ENCODE measurements at places on chromosomes 5 and 9. TPM values are rescaled to one million over a fixed set of nuclear protein-coding genes. Genes with fewer than 3 reads are reported as not detected.

GRCh38 chr5:10366310-10367272, 13.1 kb downstream of the MARCHF6 start:
- no peaks in the 10 kb centered on the region for H3K27me3 ChIP-seq
- no peaks in the 10 kb centered on the region for H3K36me3 ChIP-seq
- no peak for DNase-seq
- no peaks in the 10 kb centered on the region for H3K4me1 ChIP-seq
- no peak overlapping the region for H3K27ac ChIP-seq

CCL27 gene
- total RNA-seq: not detected

DNA sequence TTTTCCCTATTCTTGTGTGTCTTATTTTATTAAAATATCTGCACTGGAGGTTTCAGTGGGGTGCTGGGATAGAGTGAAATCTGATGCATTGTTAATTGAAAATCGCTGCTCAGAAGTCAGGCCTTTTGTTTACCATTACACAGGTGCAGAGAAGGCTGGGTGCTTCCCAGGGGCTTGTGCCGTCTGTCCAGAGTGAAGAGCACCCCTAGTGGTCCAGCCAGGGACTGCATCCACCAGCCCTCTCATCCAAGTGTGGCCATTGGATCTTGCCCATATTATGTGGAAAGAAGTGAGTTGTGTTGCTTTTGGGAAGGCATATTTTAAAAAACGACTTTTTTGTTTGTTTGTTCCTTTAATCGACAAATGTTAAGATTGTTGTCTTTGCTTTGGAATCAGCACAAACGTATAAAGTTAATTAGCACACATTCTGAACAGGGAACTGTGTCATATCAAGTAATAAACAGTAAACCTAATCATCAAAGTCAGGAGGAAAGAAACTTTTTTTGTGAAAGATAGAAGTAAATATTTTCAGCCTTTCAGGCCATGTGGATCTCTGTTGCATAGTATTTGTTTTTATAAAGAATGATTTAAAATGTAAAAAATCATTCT, 315.6 kb downstream of the MTRR start:
- H3K4me1 ChIP-seq: no peaks in the 10 kb centered on the region
- no peaks in the 10 kb centered on the region for H3K36me3 ChIP-seq
- peak; percentile 50 for DNase-seq
- H3K27ac ChIP-seq: no peak overlapping the region
- H3K27me3 ChIP-seq: no peaks in the 10 kb centered on the region
- no peak overlapping the region for H3K4me3 ChIP-seq

GRCh38 chr9:75666856-75667554, 223.5 kb upstream of the PCSK5 start:
- H3K27me3 ChIP-seq: no peaks in the 10 kb centered on the region
- H3K4me1 ChIP-seq: no peaks in the 10 kb centered on the region
- no peak overlapping the region for H3K4me3 ChIP-seq
- H3K27ac ChIP-seq: no peak overlapping the region
- no peaks in the 10 kb centered on the region for H3K36me3 ChIP-seq

PPP3R2 gene
- not detected for total RNA-seq

GRCh38 chr5:56319526-56320181, 86.5 kb upstream of the ANKRD55 start:
- DNase-seq: no peak
- H3K27me3 ChIP-seq: no peaks in the 10 kb centered on the region
- H3K4me3 ChIP-seq: no peak overlapping the region
- no peaks in the 10 kb centered on the region for H3K4me1 ChIP-seq

GRCh38 chr5:36442796-36443195, 141.1 kb upstream of the RANBP3L start:
- no peak overlapping the region for H3K27ac ChIP-seq
- H3K36me3 ChIP-seq: no peaks in the 10 kb centered on the region
- no peak for DNase-seq

CCNB1 gene
- 338 TPM for total RNA-seq

DNA sequence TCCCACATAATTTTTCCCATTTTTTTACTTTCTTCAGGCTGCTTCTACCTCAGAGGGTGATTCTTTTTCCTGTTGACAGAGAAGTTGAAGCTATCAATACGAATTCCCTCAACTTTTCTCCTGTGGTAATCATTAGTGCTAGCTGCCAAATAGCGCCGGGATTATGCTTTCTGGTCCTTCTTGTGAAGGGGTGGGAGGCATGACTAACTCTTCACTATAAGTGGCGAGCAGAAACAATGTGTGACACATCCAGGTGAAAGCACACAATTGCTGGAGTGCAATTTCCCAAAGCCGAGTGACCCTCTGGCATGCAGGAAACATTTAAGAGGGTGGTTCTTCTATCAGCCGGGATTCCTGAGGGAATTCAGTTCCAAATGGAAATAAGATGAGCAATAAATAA, 56.0 kb downstream of the TRPC7 start:
- no peak overlapping the region for H3K4me3 ChIP-seq
- no peaks in the 10 kb centered on the region for H3K4me1 ChIP-seq
- H3K27ac ChIP-seq: no peak overlapping the region

- H3K4me1 ChIP-seq: peaks cover 6% of the 10 kb centered on the region
- DNase-seq: no peak
These were observed 16.0 kb upstream of the SLC22A5 start for GRCh38 chr5:132353486-132353995.

NUTM2G gene
- 0.25 TPM for total RNA-seq

GRCh38 chr5:85814596-85814995, 803.1 kb upstream of the COX7C start:
- no peak overlapping the region for H3K4me3 ChIP-seq
- H3K27me3 ChIP-seq: no peaks in the 10 kb centered on the region
- no peak overlapping the region for H3K27ac ChIP-seq
- DNase-seq: peak; percentile 15
- peaks cover 5% of the 10 kb centered on the region for H3K4me1 ChIP-seq

DNA sequence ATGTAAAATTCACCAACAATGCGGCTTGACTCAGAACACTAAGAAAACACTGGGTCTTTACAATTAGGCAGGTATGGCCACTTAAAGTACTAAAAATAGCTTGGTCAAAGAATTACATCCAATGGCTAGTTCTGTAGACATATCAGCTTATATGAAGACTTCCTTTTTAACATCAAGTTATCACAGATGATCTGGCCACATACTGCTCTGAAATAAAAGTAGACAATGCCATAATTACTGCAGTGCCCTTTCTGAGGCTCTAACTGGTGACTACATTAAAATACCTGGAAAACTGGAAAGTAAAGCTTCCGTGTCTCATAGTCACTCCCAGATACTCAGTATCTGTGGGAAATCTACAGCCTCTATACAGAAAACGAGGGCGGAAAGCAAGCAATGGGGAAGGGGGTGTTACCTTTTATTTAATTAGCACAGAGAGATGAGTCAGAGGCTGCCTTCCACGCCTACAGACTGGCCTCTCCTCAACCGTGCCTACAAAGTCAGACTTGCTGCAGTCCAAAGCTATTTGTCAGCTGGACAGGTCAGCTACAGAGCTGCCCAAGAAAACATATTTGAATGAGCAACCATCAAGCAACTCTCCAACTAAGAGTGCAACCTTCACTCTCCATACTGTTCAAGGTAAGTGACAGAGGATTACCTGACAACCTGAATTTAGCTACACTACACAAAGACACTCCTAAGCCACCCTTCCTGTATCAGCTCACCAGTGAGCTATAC, 8.7 kb downstream of the SERINC5 start:
- no peaks in the 10 kb centered on the region for H3K36me3 ChIP-seq
- no peak overlapping the region for H3K4me3 ChIP-seq
- H3K4me1 ChIP-seq: peaks cover 22% of the 10 kb centered on the region
- peak overlapping the region; percentile 60 for H3K27ac ChIP-seq

SLC25A25 gene
- 18.5 TPM for total RNA-seq

DNA sequence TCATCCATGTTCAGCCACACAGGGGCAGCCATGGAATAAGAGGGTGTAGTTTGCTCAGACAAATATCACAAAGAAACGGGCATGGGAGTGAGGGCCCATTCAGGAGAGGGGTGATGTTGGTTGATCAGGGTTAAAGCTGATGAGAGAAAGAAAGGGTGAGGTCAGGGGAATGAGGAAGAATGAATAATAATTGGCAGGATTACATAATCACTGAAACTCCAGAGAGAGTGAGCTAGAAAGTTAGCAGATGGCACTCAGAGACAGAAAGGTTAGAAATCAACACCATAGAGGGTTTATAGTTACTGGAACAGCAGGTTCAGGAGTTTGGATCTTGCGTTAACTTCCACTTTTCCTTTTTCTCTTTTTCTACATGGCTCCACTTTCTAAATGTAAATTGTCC, 113.9 kb downstream of the TAF11L14 start:
- no peaks in the 10 kb centered on the region for H3K36me3 ChIP-seq
- H3K4me3 ChIP-seq: no peak overlapping the region
- DNase-seq: no peak
- no peaks in the 10 kb centered on the region for H3K4me1 ChIP-seq
- no peak overlapping the region for H3K27ac ChIP-seq

- no peaks in the 10 kb centered on the region for H3K27me3 ChIP-seq
- DNase-seq: no peak
- no peaks in the 10 kb centered on the region for H3K36me3 ChIP-seq
- no peak overlapping the region for H3K27ac ChIP-seq
- no peak overlapping the region for H3K4me3 ChIP-seq
These were observed 99.0 kb downstream of the MUSK start for GRCh38 chr9:110767559-110768063.

CDC20B gene
- total RNA-seq: not detected

DNA sequence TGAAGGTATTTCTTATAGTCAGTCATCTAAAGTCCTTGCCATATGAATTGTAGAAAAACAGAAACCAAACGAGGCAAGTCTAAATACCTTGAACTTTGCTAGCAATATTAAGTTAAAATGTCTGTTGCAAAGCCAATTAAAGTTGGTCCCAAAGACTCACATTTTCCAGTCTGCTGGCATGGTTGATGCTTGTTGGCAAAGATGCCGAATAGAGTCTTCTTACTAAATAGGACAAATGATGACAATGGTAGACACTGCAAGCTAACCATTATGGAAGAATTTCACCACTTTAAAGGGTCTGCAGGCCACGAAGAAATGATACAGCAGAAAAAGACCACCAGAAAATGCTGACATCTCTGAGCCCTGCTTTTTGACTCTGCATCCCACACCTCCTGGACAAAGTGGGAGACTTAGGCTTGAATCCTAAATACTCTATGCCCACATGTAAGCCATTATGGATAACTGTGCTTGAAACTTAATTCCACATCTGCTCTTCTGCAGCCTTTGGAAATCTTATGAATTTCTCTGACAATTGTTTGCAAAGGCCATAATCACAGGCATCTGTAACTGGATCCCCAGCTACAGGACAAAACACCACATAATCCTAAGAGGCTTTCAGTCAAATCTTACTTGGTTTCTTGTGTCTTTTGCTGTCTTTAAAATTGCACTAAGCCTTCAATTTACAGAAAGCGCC, 61.3 kb downstream of the LHFPL2 start:
- H3K4me3 ChIP-seq: no peak overlapping the region
- DNase-seq: no peak
- no peaks in the 10 kb centered on the region for H3K36me3 ChIP-seq
- H3K4me1 ChIP-seq: peaks cover 2% of the 10 kb centered on the region
- H3K27ac ChIP-seq: no peak overlapping the region

DNA sequence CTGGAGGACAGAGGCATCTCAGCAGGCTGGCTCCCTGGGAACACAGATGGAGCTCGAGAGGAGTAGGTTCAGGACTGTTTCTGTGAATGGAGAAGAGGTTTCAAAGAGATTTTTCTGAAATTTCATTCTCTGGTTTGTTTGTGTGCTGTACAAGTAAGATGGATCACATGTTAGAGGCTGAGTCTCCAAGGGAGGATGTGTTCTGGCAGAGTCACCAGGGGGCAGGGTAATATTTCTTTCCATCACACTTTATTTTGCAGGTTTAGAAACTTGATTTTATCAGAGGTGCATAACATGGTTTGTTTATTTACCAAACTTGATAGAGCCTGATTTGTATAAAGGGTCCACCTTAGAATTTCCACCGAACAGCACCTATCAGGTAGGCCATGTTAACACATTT, 69.2 kb upstream of the ARL15 start:
- no peaks in the 10 kb centered on the region for H3K36me3 ChIP-seq
- no peak overlapping the region for H3K4me3 ChIP-seq
- H3K4me1 ChIP-seq: no peaks in the 10 kb centered on the region
- no peaks in the 10 kb centered on the region for H3K27me3 ChIP-seq
- no peak overlapping the region for H3K27ac ChIP-seq
- DNase-seq: no peak

Measured in H1 (cell line).